Activated CD8-positive, alpha-beta T cell treated with anti-CD3 and anti-CD28 coated beads, Interleukin-2, amount 10 ng/mL, durations not matched to agents 7 days and 5 days (primary cell): ENCODE measurements at places on chromosomes 12 and 14. TPM values are rescaled to one million over a fixed set of nuclear protein-coding genes. Genes with fewer than 3 reads are reported as not detected.

The PTGER2 gene
- 119 TPM for total RNA-seq

The MYH6 gene
- not detected for total RNA-seq

The ANKRD33 gene
- not detected for total RNA-seq

The COCH gene
- 2.3 TPM for total RNA-seq

The C1RL gene
- total RNA-seq: 23.3 TPM
